ENCODE measurements at places on chromosomes 3 and 15.

- DNase-seq = peak; percentile 23
Measured at GRCh38 chr3:27939940-27940339, 217.8 kb upstream of the EOMES start.

DNA sequence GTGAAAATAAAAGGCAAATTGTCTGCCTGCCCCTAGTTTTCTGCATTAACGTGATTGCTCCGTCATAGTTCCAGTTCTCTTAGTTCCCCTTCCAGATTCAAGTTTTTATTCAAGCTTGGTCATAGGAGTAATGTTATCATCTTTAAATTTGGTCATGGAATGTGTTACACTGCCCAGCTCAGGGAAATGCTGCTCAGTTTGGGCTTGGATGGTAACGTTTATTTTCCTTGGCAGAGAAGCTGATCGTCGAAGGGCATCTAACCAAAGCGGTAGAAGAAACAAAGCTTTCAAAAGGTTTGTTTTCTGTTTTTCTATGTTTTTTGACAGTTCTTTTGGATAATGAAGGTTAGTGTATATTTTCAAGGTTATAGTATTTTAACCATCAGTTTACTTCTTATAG is 118.4 kb upstream of the FLNB start:
- DNase-seq = peak; percentile 45

GRCh38 chr15:52154896-52155865 is 36.0 kb downstream of the GNB5 start:
- no peak for DNase-seq

DNA sequence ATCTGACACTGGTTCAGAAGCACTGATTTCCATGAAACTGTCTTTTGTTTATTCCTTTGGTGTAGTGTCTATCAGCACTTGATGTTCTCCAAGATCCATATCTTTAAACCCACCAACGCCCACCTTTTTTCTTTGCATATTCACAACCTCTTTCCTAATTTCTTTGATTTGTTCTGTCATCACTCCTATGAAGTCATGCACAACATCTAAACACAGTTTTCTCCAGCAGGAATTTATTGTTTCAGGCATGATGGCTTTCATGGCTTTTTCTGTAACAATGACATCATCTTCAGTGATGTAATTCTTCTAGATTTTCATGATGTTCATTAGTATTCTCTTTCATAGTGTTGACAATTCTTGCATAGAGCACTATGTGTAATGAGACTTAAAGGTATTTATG is 219.6 kb upstream of the POU1F1 start:
- no peak for DNase-seq

GRCh38 chr3:126053513-126053912 is 30.4 kb downstream of the SLC41A3 start:
- DNase-seq = no peak

GRCh38 chr3:157527131-157527881 is 24.1 kb upstream of the VEPH1 start:
- DNase-seq = peak; percentile 41

GRCh38 chr15:56244038-56244810 is 545 bp upstream of the RFX7 start:
- DNase-seq = peak; percentile 76

GRCh38 chr3:30344288-30344687 is 262.1 kb upstream of the TGFBR2 start:
- DNase-seq = no peak

DNA sequence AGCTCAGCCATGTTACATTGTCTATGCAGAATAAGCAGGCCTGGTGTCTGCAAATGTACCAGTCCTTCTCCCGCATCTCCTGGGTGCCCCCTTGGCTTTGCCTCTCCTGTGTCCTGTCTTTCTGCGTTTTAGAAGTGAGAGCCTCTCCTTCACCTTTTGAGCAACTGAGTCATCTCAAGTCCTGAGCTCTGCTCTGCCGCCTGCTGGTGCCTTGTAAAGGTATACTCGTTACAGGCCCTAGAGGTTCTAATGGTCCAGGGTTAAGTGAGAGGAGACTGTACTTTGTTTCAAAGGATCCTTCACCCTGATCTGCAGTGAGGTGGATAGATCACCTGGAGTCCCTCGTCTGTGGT is 12.6 kb downstream of the GHRL start:
- DNase-seq = no peak

Data from fibroblast of pulmonary artery (primary cell).